GM23248 (cell line): ENCODE measurements at places on chromosomes 6 and 20. TPM values are rescaled to one million over a fixed set of nuclear protein-coding genes. Genes with fewer than 3 reads are reported as not detected.

ARHGAP40 gene
- polyA plus RNA-seq: not detected in 2 replicates

HRH3 gene
- polyA plus RNA-seq: not detected in 2 replicates

FAM217A gene
- not detected in 2 replicates for polyA plus RNA-seq

SMLR1 gene
- polyA plus RNA-seq: not detected in 2 replicates

L3MBTL1 gene
- 0.29 and 0.35 TPM in 2 replicates for polyA plus RNA-seq

ANKRD6 gene
- 0.54 and 0.58 TPM in 2 replicates for polyA plus RNA-seq

NNAT gene
- 0.32 and 0.90 TPM in 2 replicates for polyA plus RNA-seq

PLG gene
- polyA plus RNA-seq: 0.29 and 0.34 TPM in 2 replicates

CST4 gene
- polyA plus RNA-seq: not detected in 2 replicates

C20orf202 gene
- not detected in 2 replicates for polyA plus RNA-seq

SERAC1 gene
- polyA plus RNA-seq: 7.2 and 8.4 TPM in 2 replicates

SLX4IP gene
- 3.4 and 3.9 TPM in 2 replicates for polyA plus RNA-seq

NMBR gene
- polyA plus RNA-seq: not detected in 2 replicates

STK35 gene
- 5.9 and 6.9 TPM in 2 replicates for polyA plus RNA-seq

DSP gene
- polyA plus RNA-seq: 76.4 and 78.1 TPM in 2 replicates

TINAG gene
- not detected in 2 replicates for polyA plus RNA-seq

ZNF292 gene
- 17.9 and 21.7 TPM in 2 replicates for polyA plus RNA-seq

C20orf144 gene
- 0.25 and 0.41 TPM in 2 replicates for polyA plus RNA-seq

PBOV1 gene
- not detected in 2 replicates for polyA plus RNA-seq

CDH4 gene
- polyA plus RNA-seq: 1.1 and 1.2 TPM in 2 replicates

DEFB118 gene
- not detected in 2 replicates for polyA plus RNA-seq

SCRT2 gene
- polyA plus RNA-seq: not detected in 2 replicates

NOX3 gene
- not detected in 2 replicates for polyA plus RNA-seq

VNN1 gene
- polyA plus RNA-seq: 0.52 and 0.61 TPM in 2 replicates

ATP6V1G2 gene
- 2.8 and 3.5 TPM in 2 replicates for polyA plus RNA-seq

RAB23 gene
- polyA plus RNA-seq: 46.9 and 49.1 TPM in 2 replicates

SIGLEC1 gene
- not detected in 2 replicates for polyA plus RNA-seq

WFDC5 gene
- not detected in 2 replicates for polyA plus RNA-seq

RIPPLY2 gene
- not detected in 2 replicates for polyA plus RNA-seq

TMEM200A gene
- 44.4 and 44.5 TPM in 2 replicates for polyA plus RNA-seq

ZCCHC3 gene
- 4.1 and 5.3 TPM in 2 replicates for polyA plus RNA-seq

WFDC10A gene
- polyA plus RNA-seq: not detected in 2 replicates

EEF1A2 gene
- polyA plus RNA-seq: not detected in 2 replicates

PARD6B gene
- 0.16 and 0.34 TPM in 2 replicates for polyA plus RNA-seq

ADGRF4 gene
- polyA plus RNA-seq: not detected in 2 replicates
